ENCODE measurements at places on chromosomes 4 and X.

GRCh38 chrX:264634-265455, 16.3 kb upstream of the PLCXD1 start:
- no peak for DNase-seq

- DNase-seq: no peak
Observed at GRCh38 chr4:76981644-76982043, 32.1 kb downstream of the SEPTIN11 start.

DNA sequence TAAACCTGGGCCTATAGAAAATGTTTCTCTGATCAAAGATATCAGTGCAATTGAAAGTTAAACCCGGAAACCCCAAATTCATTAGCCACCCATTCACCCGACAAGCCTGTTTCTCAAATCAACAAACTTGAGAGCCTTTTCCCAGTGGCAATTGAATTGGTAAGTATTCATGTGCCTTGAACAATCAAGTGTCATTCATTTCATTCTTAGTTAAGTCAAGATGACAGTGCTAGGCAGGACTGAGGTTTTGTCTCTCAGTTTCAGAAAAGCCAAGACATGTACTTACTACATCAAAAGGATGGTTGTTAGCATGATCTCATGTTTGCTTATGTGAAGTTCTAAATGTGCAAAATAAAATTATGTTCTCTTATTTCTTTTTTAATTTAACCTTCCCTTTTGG, 32.3 kb downstream of the CC2D2A start:
- no peak for DNase-seq

DNA sequence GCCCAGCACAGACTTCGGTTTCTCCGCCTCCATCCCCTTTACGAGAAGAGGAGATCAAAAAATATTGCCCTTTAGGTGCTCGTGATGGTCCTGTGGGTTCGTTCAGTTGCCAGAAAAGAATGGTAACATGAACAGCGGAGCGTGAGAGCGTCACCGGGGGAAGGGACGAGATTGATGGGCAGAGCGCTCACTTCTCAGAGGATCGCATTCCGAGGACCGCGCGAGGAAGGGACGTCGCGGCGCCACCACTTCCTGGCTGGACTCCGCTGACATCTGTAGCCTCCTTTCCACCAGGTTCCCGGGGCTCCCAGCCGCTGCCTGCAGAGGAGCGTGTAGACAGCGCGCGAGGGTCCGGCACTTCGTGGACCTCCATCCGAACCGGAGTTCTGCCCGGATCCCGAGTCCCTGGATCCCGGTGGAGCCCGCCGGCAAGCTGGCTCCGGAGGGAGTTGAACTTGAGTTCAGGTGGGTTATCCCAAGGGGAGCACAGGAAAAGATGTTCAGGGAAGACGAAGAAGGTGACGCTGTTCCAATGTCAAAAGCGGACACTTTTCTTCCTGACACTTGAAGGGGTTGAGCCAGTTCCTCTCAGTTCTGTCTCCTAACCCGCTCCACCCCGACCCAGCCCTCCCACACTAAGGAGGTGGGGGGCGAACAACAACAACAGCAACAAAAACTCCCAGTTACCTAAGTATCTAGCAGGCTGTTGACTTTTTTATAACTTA, 484 bp downstream of the GALNTL6 start:
- DNase-seq: no peak

DNA sequence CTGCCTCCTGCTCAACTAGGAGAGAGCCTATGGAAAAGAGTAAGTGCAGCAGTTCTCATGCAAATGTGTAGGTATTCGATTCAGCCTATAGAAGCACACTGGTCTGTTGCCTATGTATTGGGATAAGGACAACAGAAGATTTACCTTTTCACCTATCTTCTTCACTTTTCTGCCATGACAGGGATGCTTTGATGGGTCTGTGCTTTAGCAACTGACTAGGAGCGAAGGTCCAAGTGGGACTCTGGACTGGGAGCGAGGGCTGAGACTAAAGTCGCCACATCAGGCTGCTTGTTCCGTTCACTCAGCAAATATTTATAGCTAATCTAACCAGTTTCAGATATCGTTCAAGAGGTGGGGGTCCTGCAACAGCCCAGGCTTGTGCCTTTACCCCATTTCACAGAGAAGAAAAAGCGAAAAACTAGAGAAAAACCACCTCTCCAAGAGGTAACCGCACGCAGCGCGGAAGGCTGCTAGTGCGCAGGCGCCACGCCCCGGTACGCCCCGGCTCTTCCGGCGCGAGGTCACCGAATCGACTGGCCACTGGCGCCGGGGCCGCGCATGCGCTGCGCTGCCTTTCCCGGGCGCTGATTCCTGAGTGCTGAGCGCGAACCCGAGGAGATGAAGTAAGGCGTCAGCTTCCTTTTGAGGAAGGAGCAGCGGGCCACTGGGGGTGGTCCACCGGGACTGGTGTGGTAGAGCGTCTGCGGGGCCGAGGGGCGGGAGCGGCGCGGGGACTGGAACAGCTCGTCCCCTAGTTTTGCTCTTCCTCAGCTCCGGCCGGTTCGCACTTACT, at the start of gene RBMX2:
TSS of gene RBMX2 (plus strand) at position 573 of the 793 bp plus-strand sequence. CDS start at position 619, 46 bp downstream.
- DNase-seq: peak; percentile 76

- DNase-seq: peak; percentile 39
Observed at GRCh38 chr4:23368081-23368697, 521.7 kb downstream of the PPARGC1A start.

DNA sequence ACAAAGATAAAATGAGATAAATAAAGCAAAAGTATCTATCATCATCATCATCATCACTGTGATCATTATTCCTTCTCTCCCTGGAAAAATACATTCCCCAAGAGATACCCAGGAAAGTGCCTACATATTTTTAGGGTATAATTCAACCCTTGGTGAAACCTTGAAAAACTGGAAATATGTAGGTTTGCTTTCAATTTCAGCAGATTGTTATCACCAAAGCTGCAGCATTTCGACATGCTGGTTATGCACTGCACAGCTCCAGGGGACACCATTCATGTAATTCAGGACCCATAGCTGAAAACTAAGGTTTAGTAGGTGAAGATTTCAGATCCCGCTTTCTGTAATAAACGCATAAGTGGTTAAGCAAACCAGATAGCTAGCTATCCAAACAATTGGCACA, 28.4 kb upstream of the FBXW7 start:
- DNase-seq: no peak

GRCh38 chrX:20205927-20206708, 60.6 kb downstream of the RPS6KA3 start:
- no peak for DNase-seq

- DNase-seq: no peak
Observed at GRCh38 chr4:81694176-81694913, 222.6 kb upstream of the RASGEF1B start.

- DNase-seq: no peak
Observed at GRCh38 chr4:80043541-80043940, 29.5 kb downstream of the ANTXR2 start.

GRCh38 chrX:52811065-52811625, at the start of gene XAGE5:
Gene XAGE5, plus strand, starts transcription at chrX:52811287. Its CDS starts 1,280 bp downstream, at chrX:52812567.
- no peak for DNase-seq

GRCh38 chr4:114052227-114052626, 72.8 kb upstream of the ARSJ start:
- no peak for DNase-seq

DNA sequence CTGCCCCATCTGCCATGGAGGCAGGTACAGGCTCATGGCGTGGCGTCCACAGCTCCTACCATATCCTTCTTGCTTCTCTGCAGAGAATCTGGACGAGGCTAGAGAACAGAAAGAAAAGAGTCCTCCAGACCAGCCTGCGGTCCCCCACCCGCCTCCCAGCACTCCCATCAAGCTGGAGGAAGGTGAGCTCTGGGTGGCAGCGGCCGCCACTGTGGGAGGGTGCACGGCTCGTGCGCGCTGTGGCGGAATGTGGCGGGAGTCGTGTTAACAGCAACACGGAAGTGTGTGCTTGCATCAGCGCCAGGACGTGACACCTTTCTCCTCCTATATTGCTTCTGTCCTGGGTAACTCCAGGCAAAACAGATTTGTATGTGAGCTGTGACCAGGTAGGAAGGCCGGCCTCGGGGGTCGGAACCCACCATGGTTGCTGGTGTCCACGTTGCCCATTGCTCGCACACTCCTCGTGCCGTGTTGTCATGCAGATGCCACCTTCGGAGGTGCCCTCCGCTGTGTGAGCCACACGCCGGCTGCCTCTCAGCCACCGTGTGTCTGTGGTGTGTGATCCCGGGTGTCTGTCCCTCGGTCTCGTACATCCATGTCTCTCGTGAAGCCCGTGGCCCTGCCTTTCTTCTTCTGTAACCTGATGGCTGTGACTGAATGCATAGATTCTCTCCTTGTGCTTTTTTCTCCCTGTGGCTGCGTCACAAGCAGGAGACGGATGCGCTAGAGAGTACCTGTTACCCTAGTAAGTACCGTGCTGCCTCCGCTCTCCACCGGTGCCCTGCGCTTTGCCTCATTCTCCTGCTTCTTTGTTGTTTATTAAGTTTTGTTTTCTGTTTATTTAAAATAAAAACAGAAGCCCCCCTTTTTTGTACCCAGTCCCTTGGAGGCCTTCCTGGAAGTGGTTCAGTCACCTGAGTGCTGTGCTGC, 37.0 kb downstream of the NOP14 start:
- no peak for DNase-seq

DNA sequence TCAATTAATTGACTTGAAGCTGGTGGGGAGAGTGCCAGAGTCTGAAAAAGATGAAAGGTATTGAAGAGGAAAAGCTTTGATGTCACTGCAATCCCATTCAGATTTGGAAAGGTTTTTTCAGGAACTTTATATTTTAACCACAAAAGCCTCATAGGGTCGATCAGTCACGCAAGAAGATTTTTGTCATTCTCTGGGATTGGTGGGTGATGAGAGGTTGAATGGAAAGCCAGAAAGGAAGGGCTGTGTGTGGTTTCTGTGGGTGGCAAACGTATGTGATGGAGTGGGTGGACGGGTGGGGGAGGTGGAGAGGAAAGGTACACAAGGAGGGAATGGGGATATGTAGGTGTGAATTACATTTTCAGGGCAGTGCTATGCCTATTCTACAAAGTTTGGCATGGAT, 173.8 kb upstream of the SCML1 start:
- DNase-seq: no peak

DNA sequence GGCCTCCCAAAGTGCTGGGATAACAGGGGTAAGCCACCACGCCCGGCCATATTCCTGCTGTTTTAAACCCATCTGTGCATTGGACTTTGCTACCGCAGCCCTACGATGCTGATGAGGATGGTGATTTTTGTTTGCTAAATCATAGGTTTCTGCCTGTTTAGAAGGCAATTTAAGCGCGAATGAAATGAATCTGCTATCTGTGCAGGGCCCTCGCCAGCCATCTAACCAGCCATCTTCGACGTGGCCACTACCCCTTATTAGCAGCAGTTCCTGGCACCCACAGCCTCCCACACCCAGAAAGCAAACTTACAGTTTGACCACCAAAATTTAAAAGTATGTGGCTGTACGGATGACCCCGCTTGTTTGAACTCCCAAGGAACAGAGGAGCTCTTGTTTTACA, 178.5 kb downstream of the SHOX start:
- DNase-seq: no peak

GRCh38 chr4:101141230-101141629, 206.1 kb downstream of the PPP3CA start:
- DNase-seq: no peak

GRCh38 chrX:153320555-153321184, 897 bp downstream of the PNMA6F start:
- DNase-seq: no peak

DNA sequence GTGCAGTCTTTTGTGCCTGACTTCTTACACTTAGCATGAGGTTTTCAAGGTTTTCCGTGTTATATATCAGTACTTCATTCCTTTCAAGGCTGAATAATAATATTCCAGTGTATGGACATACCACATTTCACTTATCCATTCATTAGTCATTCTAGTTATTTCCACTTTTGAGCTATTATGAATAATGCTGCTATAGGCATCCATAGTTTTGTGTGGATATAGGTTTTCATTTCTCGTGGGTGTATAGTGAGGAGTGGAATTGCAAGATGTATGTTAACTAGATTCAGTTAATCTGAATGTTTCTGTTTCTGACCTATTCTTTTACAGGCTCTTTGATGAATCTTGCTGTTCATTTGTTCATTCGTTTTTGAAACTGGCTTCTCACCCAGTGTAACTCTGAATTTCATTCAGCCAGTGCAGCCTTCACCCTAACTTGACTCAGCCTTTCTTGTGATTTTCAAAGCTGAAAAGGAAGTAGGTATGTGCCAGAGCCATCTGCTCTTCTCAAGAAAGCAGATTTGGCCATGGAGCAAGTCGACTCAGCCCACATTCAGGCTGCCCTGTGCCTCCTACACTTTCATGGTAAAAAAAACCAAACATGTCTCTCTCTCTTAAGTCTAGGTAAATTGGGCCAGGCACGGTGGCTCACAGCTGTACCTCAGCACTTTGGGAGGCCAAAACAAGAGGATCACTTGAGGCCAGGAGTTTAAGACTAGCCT, 56.3 kb upstream of the NOCT start:
- DNase-seq: no peak

DNA sequence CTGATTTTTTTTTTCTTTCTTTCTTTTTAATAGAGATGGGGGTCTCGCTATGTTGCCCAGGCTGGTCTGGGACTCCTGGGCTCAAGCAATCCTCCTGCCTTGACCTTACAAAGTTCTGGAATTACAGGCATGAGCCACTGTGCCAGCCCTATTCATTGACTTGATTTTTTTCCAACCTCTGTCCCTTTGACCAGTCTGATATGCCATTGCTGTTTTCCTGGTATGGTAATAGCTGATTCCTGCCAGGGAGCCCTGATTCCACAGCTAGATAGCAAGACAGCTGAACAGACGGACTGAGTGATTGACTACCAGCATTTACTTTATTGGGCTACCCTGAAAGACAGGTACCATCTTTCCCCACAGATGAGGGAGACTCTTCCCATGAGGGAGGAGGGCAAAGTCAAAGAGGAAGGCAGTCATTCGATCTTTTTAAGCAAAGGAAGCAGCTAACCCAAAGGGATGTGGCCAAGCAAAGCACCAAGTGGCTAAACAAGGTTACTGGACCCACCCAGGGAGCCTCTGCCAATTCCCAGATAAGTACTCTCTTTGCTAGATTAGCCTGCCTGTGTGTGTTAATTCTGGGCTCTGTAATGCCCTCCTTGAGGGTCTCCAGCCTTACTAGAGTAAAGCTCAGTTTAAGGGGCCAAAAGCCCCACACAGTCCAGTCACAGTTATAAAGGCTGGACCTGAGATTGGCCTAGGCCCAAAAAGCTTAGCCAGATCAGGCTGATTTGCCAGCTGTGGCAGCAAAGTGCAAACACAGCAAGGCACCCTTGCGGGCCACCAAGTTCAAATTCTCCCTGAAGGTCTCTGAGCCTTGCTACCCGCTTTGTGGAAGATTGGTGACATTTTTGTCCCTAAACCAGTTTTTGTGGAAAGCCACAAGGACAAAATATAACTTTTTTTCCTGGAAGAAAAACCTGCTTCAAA, 192.4 kb upstream of the GPC4 start:
- DNase-seq: no peak
